Hematopoietic multipotent progenitor cell treated with erythropoietin and hydrocortisone succinate and interleukin-3 and kit ligand, for 15 days (in vitro differentiated cells): ENCODE measurements at places on chromosomes 3 and 15.

DNA sequence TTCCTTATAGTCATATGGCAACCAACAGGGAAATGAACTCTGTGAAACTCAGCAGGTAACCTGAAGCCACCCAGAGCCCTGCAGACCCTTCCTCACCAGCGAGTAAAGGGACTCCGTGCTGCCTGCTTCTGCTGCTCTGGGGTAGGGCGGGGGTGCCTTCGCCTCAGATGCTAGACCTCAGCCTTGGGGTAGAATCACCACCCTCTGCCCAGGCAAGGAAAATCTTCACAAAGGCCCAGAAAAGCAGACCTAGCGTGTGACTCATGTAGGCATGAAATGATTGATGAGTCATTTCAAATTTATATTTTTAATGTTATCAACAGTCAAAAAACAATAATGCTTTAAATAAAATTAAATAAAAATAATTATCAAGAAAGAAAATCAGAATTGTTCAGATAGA, 6.6 kb downstream of the STIMATE start:
- no peak for DNase-seq

GRCh38 chr3:25856902-25857518, 67.1 kb downstream of the OXSM start:
- DNase-seq, result peak; percentile 71

GRCh38 chr15:51144021-51144532, 49.4 kb upstream of the TNFAIP8L3 start:
- DNase-seq, result no peak

GRCh38 chr3:16480861-16481545, 32.5 kb downstream of the RFTN1 start:
- no peak for DNase-seq

- no peak for DNase-seq
Measured at GRCh38 chr3:299590-300301, 103.2 kb downstream of the CHL1 start.

GRCh38 chr3:46438831-46439230, 25.9 kb downstream of the LTF start:
- DNase-seq, result no peak

DNA sequence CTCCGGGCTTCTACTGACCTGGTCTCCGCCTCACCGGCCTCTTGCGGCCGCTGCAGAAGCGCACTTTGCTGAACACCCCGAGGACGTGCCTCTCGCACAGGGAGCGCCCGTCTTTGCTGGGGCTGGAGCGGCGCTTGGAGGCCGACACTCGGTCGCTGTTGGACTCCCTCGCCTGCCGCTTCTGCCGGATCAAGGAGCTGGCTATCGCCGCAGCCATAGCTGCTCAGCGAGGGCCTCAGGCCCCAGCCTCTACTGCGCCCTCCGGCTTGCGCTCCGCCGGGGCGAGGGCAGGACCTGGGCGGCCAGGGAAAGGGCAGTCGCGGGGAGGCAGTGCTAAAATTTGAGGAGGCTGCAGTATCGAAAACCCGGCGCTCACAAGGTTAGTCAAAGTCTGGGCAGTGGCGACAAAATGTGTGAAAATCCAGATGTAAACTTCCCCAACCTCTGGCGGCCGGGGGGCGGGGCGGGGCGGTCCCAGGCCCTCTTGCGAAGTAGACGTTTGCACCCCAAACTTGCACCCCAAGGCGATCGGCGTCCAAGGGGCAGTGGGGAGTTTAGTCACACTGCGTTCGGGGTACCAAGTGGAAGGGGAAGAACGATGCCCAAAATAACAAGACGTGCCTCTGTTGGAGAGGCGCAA, 319.2 kb downstream of the FGF12 start:
- no peak for DNase-seq

GRCh38 chr3:107782054-107782453, 259.3 kb downstream of the BBX start:
- DNase-seq, result no peak

GRCh38 chr3:120144267-120144666, 50.0 kb upstream of the GSK3B start:
- DNase-seq, result no peak

DNA sequence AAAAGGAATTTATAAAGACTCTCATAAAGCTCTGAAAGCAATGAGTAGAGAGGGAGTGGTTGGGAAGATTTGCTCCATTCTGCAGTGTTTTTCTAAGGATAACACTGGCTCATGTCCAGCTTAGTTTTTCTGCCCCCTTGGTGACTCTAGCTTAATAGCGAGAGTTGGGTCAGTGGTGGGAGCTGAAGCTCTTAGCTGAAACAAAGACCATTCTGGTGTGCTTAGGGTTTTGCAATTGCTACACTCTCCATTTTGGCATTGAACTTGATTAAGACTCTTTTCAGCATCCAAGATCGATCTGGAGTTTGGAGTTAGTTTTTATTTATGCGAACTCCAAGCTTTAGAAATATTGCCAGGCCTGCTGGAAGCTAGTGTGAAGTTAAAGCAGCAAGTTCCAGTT, 98.0 kb downstream of the ATG7 start:
- no peak for DNase-seq

DNA sequence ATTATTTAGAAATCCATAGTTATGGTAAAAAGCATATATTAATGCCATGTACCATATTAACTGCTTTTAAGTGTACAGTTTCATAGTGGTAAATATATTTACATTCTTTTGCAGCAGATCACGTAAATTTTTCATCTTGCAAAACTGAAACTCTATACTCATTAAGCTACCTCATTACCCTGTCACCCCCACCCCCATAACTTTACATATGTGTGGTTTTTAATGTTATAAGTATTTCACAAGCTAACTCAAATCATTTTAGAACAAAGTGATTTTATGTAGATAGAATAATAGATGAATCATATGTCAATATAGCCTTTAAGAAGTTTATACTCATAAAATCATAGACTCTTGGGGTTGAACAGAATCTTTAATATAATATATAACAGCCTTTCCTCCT, 7.1 kb upstream of the TP63 start:
- DNase-seq, result no peak

DNA sequence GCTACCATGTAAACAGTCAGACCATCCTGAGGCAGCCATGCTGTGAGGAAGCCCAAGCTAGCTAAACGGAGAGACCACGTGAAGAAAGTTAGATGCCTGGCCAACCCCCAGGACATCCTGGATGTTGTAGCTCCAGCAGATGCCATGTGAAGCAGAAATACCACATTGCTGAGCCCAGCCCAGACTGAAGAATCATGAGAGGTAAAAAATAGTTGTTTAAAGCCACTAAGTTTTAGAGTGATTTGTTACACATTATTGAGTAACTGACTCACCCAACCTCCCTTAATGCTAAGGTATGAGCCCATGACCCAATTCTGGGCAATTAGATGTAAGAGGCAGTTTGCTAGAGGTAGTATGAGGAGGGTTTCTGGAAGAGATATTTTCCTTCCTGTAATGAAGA, 200.5 kb downstream of the THRB start:
- DNase-seq, result no peak

GRCh38 chr3:197001972-197002700, 27.5 kb downstream of the MELTF start:
- no peak for DNase-seq

- peak; percentile 67 for DNase-seq
Measured at GRCh38 chr3:20056725-20057611, 16.7 kb downstream of the KAT2B start.

DNA sequence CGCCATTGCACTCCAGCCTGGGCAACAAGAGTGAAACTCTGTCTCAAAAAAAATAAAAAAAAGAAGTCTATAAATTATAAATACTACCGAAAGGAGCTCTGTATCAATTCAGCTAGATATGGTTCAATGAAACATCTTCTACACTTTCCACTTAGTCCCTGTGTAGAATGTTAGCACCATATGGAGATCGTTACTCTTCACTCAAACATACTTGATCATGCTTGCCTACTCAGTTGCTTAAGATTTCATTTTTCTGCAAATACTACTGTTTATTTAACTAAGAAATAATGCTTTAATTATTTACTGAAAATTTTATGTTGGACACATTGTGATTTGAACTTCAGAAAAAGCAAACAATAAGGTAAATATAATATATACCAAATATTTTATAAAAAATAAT, 17.1 kb upstream of the NANOGP8 start:
- no peak for DNase-seq
